ENCODE measurements at places on chromosomes 13 and 19. TPM values are rescaled to one million over a fixed set of nuclear protein-coding genes. Genes with fewer than 3 reads are reported as not detected.
A peak's percentile ranks its signal among the peaks of the same experiment; 100 is the strongest.

NAPSA gene
- total RNA-seq, result 0.33 TPM

RFPL4AL1 gene
- total RNA-seq, result not detected

SELENOV gene
- total RNA-seq, result not detected

DDA1 gene
- total RNA-seq, result 19.8 TPM

PLPP2 gene
- 4.6 TPM for total RNA-seq

ALG5 gene
- total RNA-seq, result 17.3 TPM

CEACAM16 gene
- total RNA-seq, result not detected

PROSER3 gene
- total RNA-seq, result 7.5 TPM

RXFP2 gene
- total RNA-seq, result not detected

ZNF805 gene
- total RNA-seq, result 15.4 TPM

KLK14 gene
- total RNA-seq, result not detected

ANGPTL8 gene
- not detected for total RNA-seq

ZNF66 gene
- total RNA-seq, result 1.3 TPM

ZSWIM9 gene
- total RNA-seq, result 13.3 TPM

CHMP2A gene
- 124 TPM for total RNA-seq

PLPPR3 gene
- total RNA-seq, result not detected

SLC10A2 gene
- total RNA-seq, result not detected

- no peak for DNase-seq
These were observed 16.9 kb upstream of the GPR18 start for GRCh38 chr13:99275093-99275469.

DNA sequence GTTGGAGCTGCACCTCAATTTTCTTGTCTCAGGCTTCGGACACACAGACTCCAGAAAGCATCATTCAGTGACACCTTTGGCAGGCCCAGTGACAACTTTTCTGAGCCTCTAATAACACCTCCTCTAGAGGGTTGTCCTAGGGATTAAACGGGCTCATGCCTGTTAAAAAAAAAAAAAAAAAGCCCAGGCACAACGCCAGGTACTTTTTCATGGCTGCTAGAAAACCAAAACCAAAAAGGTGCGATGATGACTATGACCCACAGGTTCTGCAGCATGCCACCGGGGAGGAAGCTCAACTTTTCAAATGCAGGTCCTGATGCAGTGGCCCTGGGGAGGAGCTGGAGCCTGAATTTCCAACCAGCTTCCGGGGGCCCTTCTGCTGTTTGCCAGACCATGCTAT, 184.2 kb downstream of the ABCC4 start:
- DNase-seq, result peak; percentile 34

DNA sequence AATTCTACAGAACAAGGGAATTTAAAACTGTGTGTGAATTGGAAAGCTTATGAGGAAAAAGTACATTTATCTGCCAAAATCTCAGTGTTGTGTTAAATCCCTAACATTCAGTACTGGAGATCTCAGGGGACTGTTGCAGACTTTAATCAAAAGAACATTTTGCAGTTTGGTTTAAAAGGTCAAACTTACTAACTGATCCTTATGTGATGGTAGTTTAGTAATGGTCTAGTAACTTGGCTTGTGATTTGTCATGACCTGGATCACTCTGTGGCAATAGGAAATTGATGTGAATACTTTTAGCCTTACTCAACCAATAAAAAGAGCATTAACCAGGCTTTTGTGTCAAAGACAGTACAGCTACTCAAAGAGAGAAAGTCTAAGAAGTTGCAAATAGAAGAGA, 862.1 kb upstream of the MIR17HG start:
- no peak for DNase-seq

GRCh38 chr19:30049846-30050667, 108.0 kb downstream of the URI1 start:
- peak; percentile 21 for DNase-seq

DNA sequence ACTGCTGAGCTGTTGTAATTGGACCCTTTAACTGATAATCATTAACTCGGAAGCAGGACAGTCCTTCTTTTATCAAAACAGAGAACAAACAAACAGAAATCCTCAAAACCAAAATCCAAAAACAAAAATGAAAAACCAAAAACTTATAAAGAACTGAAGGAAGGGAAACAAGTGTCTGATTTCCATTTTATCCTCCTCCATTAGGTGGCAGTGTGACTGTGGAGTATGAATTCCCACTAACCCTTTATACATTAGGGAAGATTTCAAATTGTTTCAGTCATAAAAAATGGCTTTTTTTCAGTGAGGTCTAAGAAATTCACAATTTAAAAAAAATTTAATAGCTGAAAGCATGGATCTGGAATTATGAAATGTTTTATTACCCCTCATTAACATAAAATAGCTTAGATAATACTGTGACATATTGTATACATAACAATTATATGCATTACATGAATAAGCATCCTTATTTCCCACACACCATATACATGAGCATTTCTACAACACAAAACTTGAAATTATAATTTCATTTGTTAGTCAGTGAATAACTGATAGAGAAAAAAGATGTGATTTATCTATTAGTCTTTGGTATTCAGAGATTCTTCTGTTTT, 1074.3 kb upstream of the PCDH9 start:
- no peak for DNase-seq

DNA sequence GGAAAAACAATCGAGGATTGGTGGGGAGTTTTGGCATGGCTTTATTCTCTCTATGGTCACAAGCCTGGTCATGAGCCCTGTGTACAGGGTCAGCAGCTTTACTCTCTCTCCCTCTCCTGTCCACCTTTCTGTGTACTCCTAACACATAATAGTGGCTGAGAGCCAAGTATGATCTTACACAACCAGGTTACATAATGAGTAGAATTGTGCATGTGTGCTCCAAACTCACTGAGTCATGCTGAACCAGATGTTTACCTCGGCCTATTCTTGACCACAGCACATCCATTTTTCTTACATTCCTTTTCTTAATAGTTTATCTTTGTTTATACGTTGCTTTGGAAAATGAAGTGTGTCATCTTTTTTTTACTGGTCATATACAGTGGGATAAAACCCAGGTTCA, 53.1 kb downstream of the ZNF254 start:
- DNase-seq, result no peak

GRCh38 chr19:47652285-47652684, 43.4 kb downstream of the BICRA start:
- DNase-seq, result no peak

GRCh38 chr13:71853725-71854124, 13.3 kb downstream of the DACH1 start:
- DNase-seq, result no peak

GRCh38 chr13:110024645-110024980, 238.2 kb upstream of the IRS2 start:
- DNase-seq, result no peak

DNA sequence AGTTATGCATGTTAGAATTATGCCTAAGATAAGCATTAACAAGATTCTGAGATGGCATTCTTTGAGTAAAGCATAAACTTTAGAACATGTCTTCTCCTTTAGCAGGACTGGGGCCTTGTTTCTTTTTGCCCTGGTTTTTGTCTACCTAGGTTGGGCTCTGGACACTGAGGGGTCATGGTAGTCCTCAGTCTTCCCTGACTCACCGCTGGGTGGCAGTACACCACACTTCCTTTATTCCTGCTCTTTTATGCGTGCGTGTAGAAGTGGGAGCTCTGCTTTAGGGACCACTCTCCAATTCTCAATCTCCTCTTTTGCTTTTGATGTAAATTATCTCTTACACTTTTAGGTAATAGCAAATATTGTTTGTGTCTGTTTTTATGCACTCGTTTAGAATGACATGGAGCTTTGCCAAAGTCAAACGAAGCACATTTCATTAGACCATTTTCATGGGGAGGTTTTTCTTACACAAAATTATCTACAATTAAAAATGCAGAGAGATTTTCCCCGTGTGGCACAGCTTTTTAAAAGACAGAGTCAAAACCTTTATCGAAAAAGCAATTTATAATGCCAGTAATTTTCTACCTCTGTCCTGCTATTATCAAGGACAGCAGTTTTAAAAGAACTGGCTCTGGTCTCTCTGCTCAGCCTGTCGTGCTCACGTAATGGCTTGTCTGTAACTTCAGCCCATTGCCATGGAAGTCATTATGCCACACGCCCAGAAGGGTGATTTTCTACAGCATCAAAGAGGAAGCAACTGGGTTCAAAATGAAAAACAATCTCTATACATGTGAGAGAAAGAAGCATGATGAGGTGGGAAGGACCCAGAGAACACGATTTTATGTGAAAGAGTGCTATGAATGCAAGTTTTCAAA, 413.9 kb downstream of the COG6 start:
- DNase-seq, result peak; percentile 91

GRCh38 chr13:104270731-104271130, 1204.5 kb upstream of the SLC10A2 start:
- DNase-seq, result no peak

- no peak for DNase-seq
These were observed 384.3 kb downstream of the EFNB2 start for GRCh38 chr13:106151056-106151699.

DNA sequence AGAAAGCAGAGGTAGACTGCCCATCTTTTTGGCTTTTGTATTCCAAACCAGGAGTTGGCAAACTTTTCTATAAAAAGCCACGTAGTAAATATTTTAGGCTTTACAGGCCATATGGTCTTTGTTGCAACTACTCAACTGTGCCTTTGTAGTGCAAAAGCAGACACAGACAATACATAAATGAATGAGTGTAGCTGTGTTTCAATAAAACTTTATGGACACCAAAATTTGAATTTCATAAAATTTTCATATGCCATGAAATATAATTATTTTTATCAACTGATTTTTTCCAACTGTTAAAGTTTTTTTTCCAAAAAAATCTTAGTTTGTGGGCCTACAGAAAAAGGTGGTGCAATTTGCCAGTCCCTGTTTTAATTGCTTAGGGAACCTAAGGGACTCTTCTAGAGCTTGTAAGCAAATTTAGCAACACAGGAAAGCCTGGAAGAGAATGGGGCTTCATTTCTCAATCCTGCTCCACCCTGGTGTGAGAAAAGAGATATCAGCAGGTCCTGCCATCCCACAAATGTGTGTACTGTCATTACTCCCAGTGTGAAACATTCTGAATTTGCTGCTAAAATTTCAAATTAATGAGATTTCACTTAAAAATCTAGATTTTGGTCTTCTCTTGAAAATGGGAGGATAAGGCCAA, 194.2 kb downstream of the RGCC start:
- DNase-seq, result no peak

GRCh38 chr13:36273431-36273830, 24.2 kb downstream of the CCDC169 start:
- DNase-seq, result no peak

- no peak for DNase-seq
These were observed 55.8 kb downstream of the VAV1 start for GRCh38 chr19:6828306-6828697.

DNA sequence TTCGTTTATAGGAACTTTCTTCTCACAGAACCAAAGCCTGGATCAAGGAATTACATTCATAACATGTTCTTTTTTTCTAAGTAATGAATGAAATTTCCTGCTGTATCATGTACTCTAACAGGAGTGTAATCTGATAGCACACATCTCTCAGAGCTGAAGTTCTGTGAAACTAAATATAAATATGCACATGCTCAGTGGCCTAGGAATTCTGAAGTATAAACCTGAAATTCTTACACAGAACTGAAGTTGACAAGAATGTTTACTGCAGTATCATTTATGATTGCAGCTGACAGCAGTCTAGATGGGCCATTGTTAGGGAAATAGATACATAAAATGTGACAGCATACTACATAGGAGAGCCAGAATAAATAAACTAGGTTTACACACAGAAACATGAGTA, 54.5 kb downstream of the USP12 start:
- no peak for DNase-seq

DNA sequence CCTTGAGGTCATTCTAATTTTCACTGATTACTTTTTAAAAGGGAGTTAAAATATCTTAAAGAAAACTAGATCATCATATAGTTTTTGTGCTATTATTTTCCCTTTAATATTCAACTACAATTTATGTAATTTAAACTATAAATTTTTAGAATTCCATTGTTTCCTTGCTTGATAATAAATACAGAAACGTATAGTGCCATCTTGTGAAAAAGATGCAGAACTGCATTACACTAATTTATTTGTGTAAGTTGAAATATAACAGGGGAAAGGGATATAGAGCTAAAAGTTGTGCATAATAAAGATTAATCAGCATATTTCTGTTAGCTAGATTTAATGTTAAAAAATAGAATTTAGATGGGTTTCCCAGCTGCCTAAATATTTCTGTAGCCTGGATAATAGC, 61.5 kb upstream of the TDRD3 start:
- DNase-seq, result no peak

GRCh38 chr13:46620471-46620870, 67.5 kb downstream of the LRCH1 start:
- DNase-seq, result no peak

GRCh38 chr13:77306458-77306857, 20.4 kb downstream of the MYCBP2 start:
- no peak for DNase-seq

DNA sequence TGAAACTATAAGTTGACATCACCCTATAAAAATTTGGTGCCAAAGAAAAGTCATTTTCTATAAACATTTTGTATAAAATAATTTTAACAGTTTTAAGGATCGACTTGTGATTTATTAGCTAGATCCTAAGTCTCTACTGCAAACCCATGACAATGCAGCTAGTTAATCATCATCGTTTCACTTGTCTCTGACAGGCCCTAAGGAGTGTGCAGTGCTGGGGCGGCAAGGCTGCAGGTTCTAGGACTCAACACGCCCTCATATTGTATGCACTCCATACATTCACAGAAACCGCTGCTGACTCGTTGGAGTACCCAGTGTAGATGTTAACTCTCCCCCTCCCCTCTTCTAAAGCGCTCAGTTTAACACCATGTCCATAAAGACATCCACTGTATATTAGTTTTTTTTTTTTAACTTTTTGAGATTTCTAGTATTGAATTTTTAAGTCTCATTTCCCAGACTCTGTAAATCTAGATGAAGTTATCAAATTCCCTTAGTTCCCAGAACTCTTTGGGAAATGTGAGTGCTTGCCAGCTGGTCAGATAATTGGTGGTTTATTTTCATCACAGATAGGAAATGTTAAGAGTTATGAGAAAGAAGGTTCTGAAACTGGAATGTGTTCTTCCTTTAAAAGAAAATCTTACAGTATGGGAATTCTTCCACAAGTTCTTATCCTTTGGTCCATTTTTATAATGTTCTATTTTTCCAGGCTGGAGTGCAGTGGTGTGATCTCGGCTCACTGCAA, 162.8 kb upstream of the RNF113B start:
- no peak for DNase-seq

GRCh38 chr13:110536006-110536693, 25.4 kb downstream of the RAB20 start:
- DNase-seq, result no peak

DNA sequence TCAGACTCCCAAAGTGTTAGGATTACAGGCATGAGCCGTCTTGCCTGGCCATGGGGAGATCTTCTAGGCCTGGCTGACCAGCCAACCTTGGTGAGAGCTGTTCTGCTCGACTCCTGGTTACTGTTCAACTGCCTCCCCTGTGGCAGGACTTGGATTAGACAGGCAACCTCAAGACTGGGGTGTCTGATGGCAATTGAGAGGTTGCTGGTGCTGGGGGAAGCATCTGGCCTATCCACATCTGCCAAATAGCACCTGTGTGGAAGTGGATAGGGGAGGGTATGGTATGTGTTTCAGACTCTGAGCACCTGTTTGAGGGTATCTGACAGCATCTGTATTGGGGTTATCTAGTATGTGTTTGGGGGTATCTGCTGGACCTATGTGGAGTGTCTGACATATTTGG, 44.7 kb downstream of the ARHGEF18 start:
- no peak for DNase-seq
